ENCODE measurements at places on chromosomes 1 and 21.

DNA sequence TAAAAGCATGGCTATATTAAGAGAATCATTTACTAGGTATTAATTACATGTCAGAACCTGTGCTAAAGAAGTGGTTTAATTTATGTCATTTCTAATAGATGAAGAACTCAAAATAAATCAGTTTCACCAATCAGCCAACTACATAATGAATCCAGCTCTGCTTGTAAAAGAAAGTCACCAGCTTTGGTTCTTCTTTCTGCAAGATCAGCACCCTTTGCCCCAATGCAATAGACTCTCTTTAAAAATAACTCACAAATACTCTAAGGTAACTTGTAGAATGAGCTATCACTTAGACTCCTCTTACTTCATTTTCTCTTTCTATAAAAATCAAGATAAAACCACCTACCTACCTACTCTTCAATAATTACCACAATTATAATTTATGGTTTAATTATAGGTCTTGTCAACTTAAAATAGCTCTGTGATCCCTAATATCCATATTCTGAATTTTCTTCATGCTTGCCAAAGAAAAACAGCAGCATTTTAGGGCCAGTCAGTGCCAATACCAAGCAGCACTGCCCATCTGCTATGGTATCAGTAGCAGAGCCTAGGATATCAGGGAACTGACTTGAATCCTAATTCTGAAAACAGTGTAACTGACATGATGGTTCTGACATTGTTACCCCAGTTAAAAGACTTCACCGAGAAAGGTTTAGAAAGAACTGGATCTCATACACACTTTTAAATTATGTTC, 11.3 kb downstream of the SLC19A2 start:
- DNase-seq = no peak

GRCh38 chr1:23909412-23909811, 3.8 kb downstream of the CNR2 start:
- no peak for DNase-seq

GRCh38 chr1:185857442-185857841, 123.3 kb downstream of the HMCN1 start:
- DNase-seq = peak; percentile 33

GRCh38 chr1:19179597-19180264, 30.3 kb downstream of the UBR4 start:
- peak; percentile 24 for DNase-seq

DNA sequence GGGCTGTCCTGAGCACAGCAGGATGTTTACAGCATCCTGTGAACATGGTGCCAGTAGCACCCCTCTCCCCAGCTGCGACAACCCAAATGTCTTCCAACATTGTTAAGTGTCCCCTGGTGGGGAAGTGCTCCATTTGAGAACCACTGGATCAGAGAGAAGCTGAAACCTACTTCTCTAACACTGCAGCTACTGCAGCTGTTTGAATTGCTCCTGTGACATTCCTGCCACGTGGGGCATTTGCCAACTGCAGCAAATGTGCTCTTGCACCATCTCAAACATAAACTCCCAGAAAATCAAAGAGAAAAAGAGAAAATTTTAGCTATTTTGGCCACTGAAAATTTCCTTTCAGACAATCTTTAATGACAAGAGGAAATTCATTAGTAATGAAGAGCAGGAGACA, 11.0 kb downstream of the SLC2A5 start:
- DNase-seq = no peak

DNA sequence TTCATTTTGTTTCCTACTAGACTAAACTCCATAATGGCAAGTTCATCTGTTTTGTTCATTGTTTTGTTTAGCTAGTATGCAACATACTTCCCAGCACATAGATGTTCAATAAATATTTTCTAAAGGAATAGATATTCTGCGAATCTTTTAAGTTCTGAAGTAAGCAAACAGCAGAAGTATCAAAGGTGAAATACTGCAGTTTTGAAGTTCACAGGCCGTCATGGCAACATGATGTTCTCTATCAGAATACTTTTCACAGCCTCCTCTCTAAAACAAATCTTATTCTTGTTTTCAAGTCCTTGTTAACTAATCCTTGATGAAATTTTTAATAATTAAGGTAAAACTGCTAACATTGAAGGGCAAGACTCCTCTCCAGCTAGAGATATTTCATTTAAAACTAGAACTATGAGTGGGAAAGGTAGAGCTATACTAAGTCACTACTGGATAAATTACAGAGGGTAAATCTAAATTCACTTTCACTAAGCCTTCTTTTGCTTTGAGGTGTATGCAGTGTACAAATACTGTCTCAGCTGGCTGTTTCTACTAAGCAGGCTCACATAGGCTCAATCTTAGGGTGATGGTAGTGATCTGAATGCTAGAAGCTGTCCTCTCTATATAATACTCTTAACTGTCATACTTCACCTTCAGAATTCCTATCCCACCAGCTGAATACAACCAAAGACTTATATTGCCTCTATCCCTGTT, 96.7 kb downstream of the ZZZ3 start:
- no peak for DNase-seq

DNA sequence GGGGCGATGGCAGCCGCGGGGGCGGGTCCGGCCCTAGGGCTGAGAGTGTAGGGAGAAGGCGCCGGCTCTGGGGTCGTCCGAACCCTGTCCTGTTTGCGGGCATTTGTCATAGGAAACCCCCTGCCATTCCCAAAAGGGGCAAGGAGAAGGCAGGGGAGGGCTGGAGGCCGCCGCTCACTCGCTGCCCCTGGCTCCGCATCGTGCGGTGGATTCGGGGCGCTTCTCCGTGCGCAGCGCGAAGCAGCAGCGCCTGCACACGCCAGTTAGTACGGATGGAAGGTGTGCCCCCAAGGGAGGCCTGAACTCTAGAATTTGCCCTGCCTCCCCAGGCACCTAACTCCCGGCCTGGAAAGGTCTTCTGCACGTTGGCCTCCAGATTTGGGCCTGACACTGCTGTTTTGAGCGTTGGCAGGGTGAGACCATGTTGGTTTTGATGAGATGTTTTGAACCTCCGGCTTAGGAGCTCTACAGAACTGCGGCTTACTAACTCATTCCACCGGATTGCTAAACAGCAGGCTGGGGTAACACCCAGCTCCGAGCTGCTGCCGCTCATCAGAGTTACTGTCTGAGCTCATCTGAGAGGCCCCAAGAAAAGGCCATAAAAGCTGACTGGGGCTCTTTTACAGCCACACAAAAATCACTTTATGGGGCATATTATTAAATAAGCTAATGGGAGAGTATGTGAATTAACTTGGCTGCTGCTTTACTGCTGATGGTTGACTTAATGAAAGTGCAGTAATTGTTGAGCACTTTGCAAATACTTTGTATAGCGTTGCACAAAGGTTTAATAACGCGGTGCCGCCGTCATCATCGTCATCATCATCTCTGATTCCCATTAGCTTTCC, 987 bp downstream of the GPR137B start:
- peak; percentile 80 for DNase-seq

DNA sequence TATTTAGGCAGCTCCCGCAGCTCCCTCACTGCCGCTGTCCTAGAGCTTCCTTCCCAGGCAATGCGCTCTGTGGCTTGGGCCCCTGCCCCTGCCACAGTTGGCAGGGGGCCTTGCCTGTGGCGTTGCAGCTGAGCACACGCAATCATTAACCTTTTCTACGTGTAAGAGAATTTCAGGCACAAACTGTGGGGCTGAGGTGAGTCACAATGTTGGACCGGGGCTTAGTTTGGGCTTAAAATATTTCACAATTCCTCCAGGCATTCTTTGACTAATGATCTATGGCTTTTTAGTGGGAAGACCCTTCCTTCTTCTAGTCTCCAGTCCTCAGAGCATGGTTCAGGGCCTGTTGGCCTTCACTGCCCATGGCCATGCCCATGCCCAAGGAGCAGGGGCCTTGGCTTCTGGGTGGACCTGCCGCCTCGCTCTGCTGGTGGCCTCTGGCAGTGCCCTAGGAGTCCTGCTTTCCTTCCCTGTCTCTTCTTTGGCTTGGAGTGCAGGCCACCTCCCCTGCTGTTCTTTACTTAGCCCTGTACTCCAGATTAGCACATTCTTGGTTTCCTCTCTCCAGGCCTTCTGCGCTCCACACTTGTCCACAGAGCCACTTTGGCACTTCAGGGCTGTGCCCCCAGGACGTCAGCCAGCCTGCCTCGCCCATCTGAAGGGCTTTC, 39.2 kb downstream of the MAPKAPK2 start:
- peak; percentile 78 for DNase-seq

- peak; percentile 67 for DNase-seq
Observed at GRCh38 chr1:223556414-223557129, 108.9 kb downstream of the CAPN8 start.

- no peak for DNase-seq
Observed at GRCh38 chr1:229328598-229329362, 14.1 kb downstream of the CCSAP start.

DNA sequence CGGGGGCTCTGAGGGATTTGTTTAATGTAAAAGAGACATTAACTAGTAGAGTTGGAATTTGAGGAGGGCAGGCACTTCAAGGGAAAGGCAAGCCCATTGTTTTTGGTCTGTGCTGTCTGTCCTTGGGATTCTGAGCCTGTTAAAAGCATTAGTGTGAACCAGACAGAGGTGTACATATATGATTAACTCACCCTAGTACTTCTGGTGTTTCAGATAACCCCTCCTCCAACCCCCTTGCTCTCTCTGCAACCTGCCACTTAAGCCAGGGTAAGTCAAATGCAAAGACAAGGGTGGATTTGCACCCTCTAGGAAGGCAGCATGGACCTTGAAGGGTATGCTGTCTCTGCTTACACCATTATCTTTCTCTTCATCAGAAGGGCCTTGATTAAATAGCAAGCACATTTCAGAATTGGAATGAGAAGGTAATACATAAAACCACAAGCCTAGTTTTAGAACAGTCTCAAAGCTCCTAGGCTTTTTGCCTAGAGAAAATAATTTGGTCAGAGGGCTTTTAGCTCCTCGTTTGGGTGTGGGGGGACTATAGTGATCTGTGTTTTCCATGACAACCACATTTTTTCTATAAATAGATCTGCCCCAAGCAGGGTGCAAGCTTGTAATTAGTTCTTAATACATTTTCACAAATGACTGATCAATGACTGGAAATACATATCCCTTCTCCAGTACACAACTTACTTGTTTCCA, 120.7 kb upstream of the SGIP1 start:
- DNase-seq = no peak

- peak; percentile 59 for DNase-seq
Observed at GRCh38 chr1:206025283-206025820, 1.7 kb upstream of the CTSE start.

DNA sequence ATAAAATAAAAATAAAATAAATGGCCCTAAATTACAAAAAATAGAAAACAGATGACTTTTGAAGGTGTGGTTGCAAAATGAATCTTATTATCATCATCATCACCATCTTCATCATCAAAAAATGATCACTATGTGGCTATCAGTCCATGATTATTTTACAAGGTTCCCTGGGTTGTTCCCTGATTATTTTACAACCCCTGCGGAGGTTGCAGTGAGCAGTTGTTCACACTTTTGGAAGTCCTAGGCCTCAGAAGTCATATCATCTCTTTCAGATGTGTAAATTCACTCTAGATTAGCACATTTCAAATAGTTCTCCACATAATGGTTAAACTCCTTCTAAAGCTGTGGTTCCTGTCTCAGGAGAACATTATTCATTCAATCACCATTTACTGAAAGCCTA, 57.4 kb upstream of the NR5A2 start:
- no peak for DNase-seq

DNA sequence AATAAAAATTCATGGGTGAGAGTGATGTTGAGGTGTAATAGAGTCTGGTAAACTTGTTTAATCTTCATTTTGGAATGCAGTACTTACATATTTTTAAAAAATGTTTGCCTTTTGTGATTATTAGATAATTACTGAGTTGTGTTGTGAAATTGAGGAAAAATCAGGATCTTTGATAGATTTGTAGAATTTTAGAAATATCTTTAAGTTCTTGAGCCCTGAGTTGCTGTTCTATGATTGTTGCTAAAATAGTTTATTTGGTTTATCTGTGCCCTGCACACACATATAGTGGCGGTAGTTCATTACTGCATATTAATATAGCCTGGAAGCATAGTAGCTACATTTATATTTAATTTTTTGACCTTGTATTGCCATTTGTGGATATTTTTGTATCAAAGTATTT, 1.6 kb downstream of the B3GALT2 start:
- no peak for DNase-seq

GRCh38 chr1:37776946-37777516, 12.1 kb upstream of the EPHA10 start:
- no peak for DNase-seq

DNA sequence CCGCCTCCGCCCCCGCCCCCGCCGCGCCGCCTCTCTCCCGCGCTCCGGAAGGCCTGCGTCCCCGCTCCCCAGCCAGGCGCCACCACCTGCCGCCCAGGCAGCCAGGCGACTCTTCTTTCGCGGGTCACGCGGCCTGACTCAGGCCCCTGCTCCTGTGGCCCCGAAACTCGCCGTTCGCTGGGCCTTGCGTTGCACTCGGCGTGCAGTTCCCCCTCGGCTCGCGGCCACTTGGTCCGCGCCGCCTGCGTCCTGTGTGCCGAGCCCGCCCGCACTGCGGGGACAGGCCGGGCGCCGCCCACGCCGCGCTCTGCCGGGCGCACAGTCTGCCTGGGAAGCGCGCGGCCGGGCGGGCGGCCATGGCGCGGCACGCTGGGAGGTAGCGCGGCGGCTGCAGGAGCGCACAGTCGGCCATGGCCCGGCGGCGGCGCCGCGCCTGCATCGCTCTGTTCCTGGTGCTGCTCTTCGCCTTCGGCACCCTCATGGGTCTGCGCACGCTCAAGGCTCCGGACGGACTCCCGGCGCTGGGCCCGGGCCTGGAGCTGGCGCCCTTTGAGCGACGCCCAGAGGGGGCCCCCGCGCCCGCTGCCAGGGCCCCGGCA, at the start of gene MANEAL:
Gene MANEAL, plus strand, starts transcription at position 75 of the 599 bp plus-strand sequence. Its CDS starts 336 bp downstream, at position 411.
- peak; percentile 65 for DNase-seq

- DNase-seq = peak; percentile 55
Observed at GRCh38 chr1:97488530-97488929, 432.3 kb downstream of the DPYD start.

GRCh38 chr1:24289937-24290595, 29.1 kb upstream of the GRHL3 start:
- DNase-seq = peak; percentile 93

DNA sequence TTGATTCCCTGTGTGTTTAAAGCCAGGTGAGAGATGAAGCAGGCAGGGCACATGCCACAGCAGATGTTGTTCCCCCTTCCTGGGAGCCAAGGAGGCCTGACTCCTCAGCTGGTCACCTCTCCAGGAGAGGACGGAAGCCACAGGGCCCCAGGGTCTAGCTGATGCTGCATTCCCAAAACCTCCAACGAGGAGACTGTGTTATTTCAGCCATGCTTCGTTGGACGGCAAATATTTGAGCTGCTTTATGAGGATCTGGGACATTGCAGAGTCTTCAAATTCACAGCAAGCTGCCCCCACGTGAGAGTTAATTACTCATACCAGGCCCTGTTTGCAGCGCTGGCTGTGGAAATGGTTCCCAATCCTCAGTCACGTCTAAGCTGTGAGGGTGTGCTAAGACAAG, 85.3 kb downstream of the CDC7 start:
- DNase-seq = no peak

DNA sequence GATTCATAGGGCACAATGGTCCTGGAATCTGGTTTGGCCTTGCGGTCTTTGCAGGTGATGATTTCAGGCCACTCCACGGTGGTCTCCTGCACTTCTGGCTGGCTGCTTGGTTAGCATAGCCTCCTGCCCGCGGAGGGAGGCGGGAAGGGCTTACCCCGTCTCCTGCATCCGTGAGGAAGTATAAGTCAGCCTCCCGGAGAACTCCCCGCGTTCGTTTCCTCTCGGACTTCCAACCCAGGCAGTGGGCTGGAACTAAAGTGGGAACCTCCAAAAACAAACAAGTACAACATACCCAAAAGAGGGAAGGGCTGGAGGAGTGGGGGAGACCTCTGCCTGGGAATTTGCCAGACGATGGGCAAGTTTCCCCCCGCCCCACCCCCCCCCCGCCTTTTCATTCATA, 939 bp upstream of the CCN1 start:
- no peak for DNase-seq

- DNase-seq = no peak
Observed at GRCh38 chr1:11670747-11671146, 6.7 kb downstream of the FBXO6 start.

All from epithelial cell of esophagus (primary cell).